ENCODE measurements at places on chromosomes 6 and 20. TPM values are rescaled to one million over a fixed set of nuclear protein-coding genes. Genes with fewer than 3 reads are reported as not detected.

DNA sequence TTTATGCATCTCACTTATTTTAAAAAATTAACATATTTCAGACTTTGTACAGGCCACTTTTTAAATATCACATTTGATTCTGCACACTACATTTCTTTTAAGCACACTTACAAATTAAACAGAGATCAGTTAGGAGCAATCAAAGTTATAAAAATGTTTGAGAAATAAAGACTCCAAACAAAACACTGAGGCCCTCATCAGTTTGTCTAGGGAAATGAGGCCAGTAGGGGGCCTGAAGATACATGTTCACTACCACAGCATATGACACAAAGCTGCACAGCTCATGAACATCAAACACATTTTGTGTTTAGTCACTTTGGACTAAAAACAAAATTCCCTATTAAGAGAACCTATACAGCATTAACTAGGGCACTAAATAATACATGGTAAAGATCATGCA, 180.5 kb downstream of the PDE7B start:
- DNase-seq: no peak

The LPA gene
- total RNA-seq: not detected

The CAGE1 gene
- not detected for total RNA-seq

DNA sequence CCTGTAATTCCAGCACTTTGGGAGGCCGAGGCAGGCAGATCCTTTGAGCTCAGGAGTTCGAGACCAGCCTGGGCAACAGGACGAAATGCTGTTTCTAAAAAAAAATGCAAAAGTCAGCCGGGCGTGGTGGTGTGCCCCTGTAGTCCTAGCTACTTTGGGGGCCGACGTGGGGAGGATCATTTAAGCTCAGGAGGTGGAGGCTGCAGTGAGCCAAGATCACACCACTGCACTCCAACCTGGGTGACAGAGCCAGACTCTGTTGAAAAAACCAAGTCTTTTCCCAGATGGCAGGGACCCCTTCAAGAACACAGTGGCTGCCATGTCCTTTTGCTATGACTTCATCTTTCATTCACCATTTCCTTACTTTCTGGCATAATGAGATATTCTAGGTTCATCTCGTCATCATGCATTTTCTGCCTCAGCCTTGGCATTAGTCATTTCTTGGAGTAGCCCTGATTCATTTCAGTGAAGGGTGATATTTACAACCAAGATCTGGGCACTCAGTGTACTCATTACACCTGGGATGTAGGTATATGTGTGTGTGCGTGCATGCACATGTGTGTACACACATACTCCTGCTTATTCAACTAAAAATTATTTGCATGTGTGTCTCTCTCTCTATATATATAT, 61.4 kb upstream of the TOX2 start:
- no peak for DNase-seq

- no peak for DNase-seq
Observed at GRCh38 chr6:147087641-147088040, 116.6 kb upstream of the STXBP5 start.

The BTNL2 gene
- not detected for total RNA-seq

GRCh38 chr6:145241039-145241438, 494.3 kb downstream of the EPM2A start:
- no peak for DNase-seq

The C6orf141 gene
- total RNA-seq: not detected

GRCh38 chr6:56382416-56382940, 135.1 kb upstream of the COL21A1 start:
- DNase-seq: no peak

The SLC22A3 gene
- total RNA-seq: 3.2 TPM

- no peak for DNase-seq
Observed at GRCh38 chr6:109052852-109053251, 41.8 kb downstream of the SESN1 start.

The BPIFA3 gene
- not detected for total RNA-seq

- no peak for DNase-seq
Observed at GRCh38 chr20:13336308-13337089, 115.4 kb downstream of the ISM1 start.

The IMPG1 gene
- not detected for total RNA-seq

GRCh38 chr6:64347411-64347810, 711.8 kb downstream of the PHF3 start:
- DNase-seq: no peak

DNA sequence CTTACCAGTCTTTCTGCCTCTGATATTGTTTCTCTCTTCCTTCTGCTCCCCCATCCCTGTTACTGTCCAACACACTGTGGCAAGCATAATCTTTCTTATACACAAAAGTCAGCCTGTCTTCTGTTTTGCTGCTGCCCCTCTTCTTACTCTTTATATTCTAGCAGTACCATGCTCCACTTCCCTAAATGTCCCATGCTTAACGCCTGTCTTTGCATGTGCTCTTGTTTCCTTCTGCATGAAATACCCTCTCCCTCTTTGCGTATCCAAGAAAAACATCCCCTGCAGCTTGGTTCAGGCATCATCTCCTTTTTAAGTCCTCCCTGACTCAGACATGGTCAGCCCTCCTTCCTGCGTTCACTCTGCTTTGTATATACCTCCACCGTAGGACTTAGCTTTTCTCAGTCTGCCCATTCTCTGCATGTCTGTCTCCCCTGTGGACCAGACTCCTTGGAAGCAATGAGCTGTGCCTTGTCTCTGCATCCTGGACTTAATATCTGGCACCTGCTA, 103.9 kb downstream of the CTNNBL1 start:
- no peak for DNase-seq

The POM121L2 gene
- total RNA-seq: not detected

GRCh38 chr20:14647016-14647415, 309.6 kb upstream of the FLRT3 start:
- no peak for DNase-seq

- no peak for DNase-seq
Observed at GRCh38 chr6:170403451-170403850, 96.9 kb downstream of the FAM120B start.

The PHF1 gene
- 82.3 TPM for total RNA-seq
